Panc1 (cell line): ENCODE measurements at places on chromosomes 1 and 21.

- no peak for DNase-seq
Observed at GRCh38 chr1:152448095-152448494, 34.0 kb upstream of the CRNN start.

GRCh38 chr21:38343691-38344090 is 86.9 kb downstream of the KCNJ15 start:
- DNase-seq = no peak

- DNase-seq = no peak
Observed at GRCh38 chr21:38380481-38381137, 117.7 kb downstream of the ERG start.

DNA sequence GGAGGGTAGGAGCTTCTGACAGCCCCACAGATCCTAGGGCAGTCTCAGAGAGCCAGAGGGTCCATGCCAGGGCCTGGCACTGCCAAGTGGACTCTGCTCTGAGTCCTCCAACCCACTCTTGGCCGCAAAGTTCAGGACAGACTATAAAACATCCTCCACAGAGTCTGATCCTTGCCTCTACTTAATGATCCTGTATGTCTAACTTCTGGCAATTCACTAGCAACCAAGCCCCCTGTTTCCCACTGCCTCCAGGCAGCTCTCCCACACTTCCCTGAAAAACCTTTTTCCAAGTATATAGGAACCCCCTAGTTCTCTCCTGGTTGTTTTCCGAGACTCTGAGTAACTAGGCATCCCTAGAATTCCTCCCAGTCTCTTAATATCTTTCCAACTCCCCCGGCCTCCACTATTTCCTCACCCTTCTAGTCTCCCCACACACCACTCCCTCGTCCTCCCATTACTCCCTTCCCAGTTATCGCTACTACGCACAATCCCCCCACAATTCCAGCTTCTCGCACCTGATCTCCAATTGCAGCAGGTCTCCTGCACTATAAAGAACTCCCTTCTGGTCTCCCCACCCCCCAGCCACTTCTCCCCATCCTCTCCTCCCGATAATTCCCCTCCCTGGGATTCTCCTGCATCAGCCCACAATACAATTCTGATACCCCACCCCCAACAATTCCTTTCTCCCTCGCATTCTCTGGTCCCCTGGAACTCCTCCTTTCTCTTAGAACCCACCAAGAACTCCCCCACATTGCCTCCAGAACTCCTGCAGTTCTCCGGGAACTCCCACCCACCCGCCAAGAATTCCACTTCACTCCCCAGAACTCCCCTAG is 574 bp downstream of the IGSF9 start:
- DNase-seq = no peak

- DNase-seq = no peak
Observed at GRCh38 chr21:42092771-42093170, 21.7 kb downstream of the UMODL1 start.

- no peak for DNase-seq
Observed at GRCh38 chr1:29643838-29644440, 407.6 kb downstream of the PTPRU start.

GRCh38 chr21:14826630-14827029 is 238.2 kb downstream of the NRIP1 start:
- no peak for DNase-seq

GRCh38 chr1:54757833-54758232 is 6.5 kb downstream of the PARS2 start:
- DNase-seq = no peak

- DNase-seq = no peak
Observed at GRCh38 chr1:232045139-232045994, 418.8 kb downstream of the DISC1 start.

DNA sequence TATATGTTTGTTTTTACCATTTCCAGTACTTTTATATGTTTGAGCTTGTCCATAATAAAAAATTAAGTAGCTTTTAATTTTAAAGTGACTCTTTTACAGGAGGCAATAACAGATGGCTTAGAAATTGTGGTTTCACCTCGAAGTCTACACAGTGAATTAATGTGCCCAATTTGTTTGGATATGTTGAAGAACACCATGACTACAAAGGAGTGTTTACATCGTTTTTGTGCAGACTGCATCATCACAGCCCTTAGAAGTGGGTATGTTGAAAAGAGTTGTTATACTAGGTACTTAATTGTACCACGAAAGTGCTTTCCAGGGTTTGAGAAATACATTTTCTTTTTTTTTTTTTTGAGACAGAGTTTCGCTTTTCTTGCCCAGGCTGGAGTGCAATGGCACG is 46.1 kb downstream of the RNF2 start:
- DNase-seq = no peak

- no peak for DNase-seq
Observed at GRCh38 chr1:23417570-23417969, 7.0 kb downstream of the TCEA3 start.

- DNase-seq = no peak
Observed at GRCh38 chr21:46190491-46191131, 6.4 kb upstream of the SPATC1L start.

- no peak for DNase-seq
Observed at GRCh38 chr21:28068455-28069358, 924.0 kb downstream of the LTN1 start.

DNA sequence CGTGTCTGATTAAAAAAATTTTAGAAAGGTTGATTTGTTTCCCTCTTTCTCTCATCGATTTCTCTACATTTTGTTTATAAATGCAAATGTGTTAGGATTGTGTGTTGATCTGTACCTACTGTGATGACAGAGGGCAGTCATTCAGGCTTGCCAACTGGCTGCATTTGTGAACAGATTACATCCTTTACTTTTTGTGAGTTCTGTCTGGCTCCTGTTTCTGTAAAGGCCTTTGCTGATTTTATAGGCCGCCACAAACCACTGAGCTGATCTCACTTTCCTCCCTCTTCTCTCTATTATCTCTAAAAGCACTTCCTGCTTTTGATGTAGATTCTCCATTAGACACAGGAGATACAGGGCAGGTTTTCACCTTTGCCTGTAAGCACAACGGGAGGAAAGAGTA is 106.8 kb downstream of the ESRRG start:
- no peak for DNase-seq

- DNase-seq = no peak
Observed at GRCh38 chr1:160711276-160711601, 383 bp downstream of the CD48 start.

DNA sequence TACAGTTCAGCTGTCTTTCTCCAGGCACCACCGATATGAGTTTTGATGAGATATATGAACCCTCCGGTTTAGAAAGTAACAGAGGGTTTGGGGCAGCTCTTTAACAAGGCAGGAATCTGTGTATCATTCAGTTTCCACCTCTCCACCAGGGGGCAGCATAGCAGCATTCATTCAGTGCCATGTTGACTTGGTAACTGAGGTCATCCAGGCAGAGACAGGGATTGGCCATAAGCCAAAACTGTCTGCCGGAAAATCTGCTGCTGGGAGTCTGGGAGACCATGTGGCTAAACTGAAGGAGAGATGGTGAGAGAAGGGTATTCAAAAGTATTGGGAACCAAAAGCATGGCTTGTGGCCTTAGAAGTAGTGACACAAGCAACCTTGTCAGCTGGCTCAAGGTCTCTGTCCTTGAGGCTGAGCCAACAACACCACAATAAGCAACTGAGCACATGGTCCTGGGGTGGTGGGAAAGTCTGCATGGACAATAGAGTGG is 98.5 kb downstream of the LMX1A start:
- peak; percentile 20 for DNase-seq

- DNase-seq = no peak
Observed at GRCh38 chr1:25040122-25040685, 110.1 kb upstream of the RUNX3 start.

DNA sequence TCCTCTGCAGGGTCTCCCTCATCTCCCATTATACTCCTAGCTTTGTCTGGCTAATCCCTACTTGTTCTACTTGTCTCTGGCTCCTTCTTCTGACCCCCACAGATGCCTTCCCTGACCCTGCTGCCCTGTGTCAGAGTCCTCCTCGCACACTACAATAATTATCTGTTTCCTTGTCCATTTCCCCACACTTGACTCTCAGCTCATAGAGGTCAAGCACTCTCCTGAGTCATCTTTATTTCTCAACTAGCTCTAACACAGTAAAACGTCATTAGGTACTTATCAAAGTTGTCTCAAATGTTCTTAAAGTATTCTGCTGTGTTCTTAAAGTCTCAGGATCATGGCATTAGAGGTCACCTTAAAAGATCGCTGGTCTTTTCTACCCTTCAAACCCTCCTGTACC is 47.1 kb downstream of the C8A start:
- DNase-seq = no peak

- no peak for DNase-seq
Observed at GRCh38 chr1:239993366-239993765, 98.3 kb upstream of the FMN2 start.

- DNase-seq = no peak
Observed at GRCh38 chr1:53869454-53870117, 20.0 kb downstream of the YIPF1 start.

- no peak for DNase-seq
Observed at GRCh38 chr1:86845514-86845913, 68.4 kb downstream of the SELENOF start.

DNA sequence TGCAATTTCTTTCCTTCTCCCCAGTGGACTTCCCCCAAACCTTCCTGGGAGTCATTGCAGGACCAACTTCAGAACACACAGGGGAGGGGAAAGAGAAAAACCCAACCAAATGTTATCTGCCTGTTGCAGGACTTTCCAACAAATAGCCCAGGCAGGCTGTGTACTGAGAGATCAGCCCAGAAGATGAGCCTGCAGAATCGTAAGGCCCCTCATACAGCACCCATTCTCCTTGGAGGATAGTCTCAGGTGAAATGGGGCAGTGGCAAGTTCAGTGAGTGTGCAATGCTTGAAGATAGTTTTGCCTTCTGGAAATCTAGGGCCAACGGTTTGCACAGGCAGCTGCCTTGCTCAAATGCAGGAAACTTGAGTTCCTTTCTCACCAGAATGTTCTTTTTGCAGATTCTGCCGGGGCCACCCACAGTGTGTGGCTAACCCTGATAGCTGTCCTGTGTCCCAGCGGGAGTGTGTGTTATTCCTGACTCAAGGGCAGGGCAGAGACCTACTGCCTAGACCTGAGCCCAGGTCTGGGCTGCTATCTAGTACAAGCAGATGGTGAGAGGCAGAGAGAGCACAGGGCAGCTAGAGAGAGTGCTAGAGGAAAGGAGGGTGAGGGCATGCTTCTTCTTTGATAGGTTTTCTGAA is 48.8 kb downstream of the GADD45A start:
- DNase-seq = no peak

DNA sequence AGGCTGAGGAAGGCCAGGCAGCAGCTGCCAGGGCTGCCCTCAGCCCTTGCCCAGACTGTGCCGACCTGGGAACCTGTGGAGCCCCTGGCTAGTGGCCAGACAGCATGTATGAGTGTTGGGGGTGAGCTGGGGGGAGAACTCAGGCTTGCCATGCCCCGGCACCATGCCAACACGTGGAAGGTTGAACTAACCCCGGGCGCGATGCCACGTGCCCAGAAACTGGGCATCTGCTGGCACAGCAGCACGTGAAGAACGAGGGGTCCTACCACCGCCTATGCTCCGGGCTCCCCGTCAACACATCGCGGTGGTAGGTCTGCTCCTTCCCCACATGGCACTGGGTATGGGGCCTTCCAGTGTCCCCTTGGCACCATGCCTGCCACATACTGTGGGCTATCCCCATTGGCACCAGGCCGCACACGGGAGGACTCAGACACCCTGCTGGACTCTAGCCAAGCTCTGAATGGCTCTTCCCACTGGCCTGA is 68.7 kb downstream of the CASZ1 start:
- no peak for DNase-seq

- no peak for DNase-seq
Observed at GRCh38 chr1:224861339-224861716, 68.1 kb upstream of the DNAH14 start.

DNA sequence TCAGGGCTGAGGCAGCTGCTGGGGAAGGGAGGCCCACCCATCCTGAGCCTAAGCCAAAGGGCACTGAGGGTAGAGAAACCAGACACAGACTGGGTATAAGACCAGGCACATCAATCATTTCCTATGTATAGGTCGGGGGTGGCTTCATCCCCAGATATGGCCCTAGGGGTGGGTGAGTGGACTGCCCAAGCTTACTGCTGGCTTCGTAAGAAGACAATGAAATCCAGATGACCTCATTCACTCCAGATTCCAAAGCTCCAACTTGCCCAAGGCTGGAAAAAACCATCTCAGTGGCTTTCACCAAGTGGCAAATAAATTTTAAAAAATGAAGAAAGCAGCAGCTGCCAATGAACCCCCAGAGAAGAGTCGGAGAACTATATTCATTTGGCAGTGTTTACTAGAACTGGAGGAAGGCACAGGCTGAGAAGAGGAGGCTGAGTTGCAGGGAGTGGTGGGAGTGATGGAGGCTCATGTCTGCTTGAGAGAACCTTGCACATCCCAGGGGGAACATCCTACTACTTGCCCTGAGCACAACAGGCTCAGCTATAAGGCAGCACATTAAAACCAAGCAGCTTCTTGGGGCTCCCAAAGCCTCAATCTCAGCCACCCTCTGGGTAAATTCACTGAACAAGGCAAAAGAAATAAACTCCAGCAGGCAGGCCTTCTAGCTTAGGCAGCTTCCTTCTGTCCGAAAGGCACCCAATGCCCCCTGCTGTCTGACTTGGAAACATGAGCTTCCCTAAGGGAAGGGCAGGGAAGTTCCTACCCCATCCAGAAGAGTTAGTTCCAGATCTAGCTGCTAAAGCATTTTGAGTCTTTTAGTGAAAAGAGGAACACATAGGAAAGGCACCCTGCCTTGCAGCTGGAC is 14.1 kb downstream of the PEA15 start:
- DNase-seq = peak; percentile 10

DNA sequence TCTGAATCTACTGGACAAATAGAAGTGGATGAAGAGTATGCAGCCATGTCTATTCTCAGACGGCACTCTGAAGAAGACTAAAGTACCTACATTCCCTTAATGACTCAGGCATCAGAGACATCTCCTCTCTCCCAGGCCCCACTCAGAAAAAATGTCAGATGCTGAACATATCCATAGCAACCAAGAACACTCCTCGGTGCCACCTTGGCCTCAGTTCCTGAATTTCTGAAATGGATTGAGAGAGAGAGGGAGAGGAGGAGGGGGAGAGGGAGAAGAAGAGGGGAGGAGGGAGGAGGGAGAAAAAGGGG is 16.0 kb upstream of the OVAAL start:
- DNase-seq = no peak
